ENCODE measurements at places on chromosomes 16 and 17.

- peak; percentile 68 for DNase-seq
These were observed 2.6 kb downstream of the SHBG start for GRCh38 chr17:7632492-7632894.

DNA sequence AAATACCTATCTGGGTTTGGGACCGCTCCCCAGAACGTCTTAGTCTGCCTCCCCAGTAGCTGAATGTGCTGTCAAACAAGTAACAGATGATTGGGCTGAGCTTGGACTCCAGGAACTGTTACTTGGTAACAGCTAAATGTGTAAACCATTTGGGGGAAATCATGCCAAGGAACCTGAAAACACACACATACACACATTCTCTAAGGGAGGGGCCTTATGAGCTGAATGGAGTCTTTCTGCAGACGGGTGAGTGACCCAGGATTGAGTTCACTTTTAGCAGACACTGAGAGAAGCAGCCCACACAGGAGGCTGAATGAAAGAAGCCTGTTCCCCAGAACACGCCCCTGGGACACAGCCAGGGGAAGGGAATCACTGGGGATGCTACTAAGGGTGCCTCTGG lies 1.6 kb downstream of the ACLY start:
- DNase-seq, result no peak

- no peak for DNase-seq
These were observed 12.3 kb upstream of the MYCBPAP start for GRCh38 chr17:50495918-50496317.

- no peak for DNase-seq
These were observed 54.9 kb upstream of the TOB1 start for GRCh38 chr17:50920891-50921586.

DNA sequence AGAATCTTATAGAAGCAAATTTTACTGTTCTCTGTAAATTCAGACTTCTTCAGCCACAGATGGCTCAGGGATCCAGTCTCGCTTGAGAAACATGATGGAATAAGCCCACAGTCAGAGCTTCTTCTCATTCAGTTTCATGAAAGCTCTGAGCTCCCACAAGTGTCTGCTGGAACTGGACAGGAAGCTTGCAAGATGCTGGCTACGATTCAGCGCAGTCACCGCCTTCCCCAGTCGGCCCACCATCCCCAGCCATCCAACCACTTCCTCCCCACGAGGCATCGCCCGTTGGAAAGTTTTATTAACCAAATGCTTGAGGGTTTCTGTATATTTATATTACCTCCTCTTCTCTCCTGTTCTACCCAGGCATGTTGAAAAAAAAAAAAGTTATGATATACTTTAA lies 171.7 kb downstream of the ZFHX3 start:
- DNase-seq, result no peak

DNA sequence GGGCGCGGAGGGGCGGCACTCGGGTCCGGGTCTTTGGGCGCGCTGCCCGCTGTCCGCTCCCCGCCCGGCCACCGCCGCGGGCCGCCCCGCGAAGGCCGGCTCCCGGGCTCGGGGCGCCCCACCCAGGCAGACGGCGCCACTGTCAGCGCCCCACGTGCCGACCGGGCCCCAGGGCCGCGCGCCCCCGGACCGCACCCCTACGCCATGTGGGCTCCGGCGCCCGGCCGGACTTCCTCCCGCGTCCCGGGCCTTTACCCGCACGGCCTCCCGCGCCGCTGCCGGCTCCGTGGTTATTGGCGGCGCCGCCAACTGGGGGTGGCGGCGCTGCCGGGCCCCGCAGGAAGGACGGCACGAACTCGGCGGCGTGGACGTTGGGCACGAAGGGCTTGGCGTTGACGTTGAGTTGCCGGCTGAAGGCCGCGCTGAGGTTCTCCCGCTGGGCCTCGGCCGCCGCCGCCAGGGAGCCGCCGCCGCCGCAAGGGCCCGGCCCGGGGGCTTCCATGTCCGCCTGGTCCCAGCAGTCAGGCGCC lies 577 bp downstream of the GSPT1 start:
- peak; percentile 17 for DNase-seq

GRCh38 chr16:84396537-84397008 lies 28.2 kb downstream of the ATP2C2 start:
- no peak for DNase-seq

GRCh38 chr17:18206962-18207361 lies 18.5 kb upstream of the LLGL1 start:
- DNase-seq, result no peak

- no peak for DNase-seq
These were observed 862 bp downstream of the DCAKD start for GRCh38 chr17:45050481-45051059.

DNA sequence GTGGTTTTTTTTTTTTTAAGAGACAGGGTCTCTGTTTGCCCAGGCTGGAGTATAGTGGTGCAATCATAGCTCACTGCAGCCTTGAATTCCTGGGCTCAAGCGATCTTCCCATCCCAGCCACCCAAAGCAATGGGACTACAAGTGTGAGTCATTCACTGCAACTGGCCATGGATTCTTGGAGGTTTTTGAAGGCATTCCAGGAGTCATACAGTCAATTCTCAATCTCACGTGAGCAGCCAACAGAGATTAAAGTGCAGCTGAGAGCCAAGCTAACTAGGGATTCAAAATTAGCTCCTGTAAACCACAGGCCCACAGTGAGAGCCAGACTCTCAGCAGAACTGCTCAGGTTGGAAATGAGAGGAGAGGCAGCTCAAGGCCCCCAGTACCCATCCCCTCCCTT lies 30.2 kb downstream of the XPO6 start:
- no peak for DNase-seq

GRCh38 chr17:45740553-45741330 lies 43.4 kb upstream of the CRHR1 start:
- DNase-seq, result peak; percentile 74

- DNase-seq, result no peak
These were observed 762 bp upstream of the RBL2 start for GRCh38 chr16:53433509-53433908.

DNA sequence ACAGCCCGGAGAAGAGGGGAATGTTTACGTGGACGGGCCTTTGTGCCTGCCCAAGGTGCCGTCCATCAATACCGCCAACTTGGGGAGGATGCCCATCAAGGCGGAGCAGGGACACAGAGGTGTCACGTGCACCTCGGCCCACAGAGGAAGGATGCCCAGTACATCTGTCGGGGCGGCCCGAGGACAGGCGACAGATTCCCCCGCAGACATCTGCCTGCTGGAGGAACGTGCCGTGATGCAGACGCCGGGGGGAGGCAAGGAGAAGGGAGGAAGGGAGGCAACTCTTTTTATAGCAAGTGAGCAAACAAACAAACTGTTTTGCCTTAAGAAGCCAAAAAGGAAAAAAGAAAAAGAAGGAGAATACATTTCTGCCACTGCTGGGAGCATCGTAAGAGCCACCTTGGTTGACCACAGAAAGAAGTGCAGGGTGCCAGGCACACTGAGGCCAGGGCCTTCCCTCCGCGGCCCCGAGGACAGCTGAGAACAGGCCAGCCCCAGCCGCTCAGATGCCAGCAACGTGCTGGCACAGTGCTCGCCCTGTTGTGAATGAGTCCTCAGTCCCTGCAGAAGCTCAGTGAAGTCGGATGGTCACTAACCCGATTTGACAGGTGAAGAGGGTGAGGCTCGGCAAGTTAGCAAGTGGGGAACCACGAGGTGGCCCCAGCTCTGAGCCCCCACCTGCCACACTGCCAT lies 146.4 kb downstream of the RBFOX3 start:
- no peak for DNase-seq

GRCh38 chr16:1531638-1531910 lies 1.9 kb upstream of the TMEM204 start:
- no peak for DNase-seq

GRCh38 chr17:69578385-69578936 lies 164.0 kb downstream of the MAP2K6 start:
- DNase-seq, result no peak

DNA sequence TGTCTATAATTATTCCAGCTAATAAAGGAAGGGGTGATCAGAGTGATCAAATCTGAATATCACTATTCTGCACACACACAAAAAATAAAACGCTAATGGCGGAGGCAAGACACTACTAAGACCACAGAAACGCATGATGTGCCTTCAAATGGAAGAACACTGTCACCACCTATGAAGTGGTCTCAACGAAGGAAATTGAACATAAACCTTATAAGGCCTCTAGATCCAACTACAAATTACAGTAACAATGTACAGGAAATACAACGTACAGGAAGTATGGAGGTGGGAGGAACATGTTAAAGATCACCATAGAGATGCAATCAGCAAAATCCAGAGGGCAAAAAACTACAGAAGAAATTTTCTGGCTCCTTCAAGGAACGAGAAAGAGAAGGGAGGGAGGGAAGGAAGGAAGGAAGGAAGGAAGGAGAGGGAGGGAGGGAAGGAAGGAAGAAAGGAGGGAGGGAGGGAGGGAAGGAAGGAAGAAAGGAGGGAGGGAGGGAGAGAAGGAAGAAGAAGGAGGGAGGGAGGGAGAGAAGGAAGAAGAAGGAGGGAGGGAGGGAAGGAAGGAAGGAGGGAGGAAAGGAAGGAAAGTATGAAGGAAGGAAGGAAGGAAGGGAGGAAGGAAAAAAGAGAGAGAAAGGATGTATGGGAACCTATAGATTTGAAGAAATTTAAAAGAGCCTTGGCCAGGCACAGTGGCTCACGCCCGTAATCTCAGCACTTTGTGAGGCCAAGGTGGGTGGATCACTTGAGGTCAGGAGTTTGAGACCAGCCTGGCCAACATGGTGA lies 3.1 kb upstream of the SGCA start:
- DNase-seq, result no peak

- no peak for DNase-seq
These were observed 1.6 kb upstream of the N4BP1 start for GRCh38 chr16:48611329-48612137.

DNA sequence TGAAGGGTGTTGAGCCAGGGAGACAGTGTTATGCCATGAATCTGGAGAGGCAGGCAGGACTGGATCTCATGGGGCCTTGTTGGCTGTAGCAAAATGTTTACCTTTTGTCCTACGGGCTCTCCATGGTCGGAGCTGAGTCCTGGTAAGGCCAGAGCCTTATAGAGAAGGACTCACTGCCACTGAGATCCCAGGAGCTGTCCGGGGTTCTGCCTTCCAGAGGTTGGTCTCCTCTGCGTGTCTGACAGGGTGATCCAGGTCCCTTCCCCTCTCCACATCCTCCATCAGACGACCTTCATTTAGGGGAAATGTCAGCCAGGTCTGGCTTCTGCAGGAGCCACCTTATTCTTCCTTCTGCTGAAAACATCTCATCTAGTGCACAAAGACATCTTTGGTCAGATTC lies 285.2 kb upstream of the N4BP1 start:
- DNase-seq, result no peak

DNA sequence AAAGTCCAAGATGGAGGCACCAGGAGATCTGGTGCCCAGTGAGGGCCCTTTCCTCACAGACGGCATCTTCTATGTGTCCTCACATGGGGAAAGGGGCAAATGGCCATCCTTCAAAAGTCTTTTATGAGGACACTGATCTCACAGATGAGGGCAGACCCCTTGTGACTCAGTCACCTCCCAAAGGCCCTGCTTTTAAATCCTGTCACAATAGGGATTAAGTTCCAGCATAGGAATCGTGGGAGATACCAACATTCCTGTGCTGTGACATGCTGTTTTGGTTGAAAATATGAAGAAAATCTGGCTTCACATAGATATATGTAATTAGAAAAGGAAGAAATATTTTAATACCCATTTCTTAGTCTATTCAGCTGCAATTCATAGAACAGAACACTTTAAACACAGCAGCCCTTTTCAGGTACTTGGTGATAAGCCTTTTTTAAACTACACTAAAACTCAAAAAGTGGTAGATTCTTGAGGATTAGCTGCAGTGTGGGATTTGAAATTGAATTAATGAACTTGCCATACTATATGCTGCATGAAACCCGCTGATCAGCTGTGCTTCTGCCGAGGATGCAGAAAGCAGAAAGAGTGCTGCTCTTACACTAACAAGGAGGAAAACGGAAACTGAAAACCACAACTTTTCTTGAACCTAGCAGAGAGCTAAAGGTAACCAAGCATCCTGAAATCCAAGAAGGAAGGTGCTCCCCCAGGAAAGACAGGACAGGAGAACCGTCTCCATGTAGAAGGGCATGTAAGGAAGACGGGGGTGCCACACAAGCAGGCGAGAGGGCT lies 32.7 kb downstream of the VPS53 start:
- DNase-seq, result no peak

DNA sequence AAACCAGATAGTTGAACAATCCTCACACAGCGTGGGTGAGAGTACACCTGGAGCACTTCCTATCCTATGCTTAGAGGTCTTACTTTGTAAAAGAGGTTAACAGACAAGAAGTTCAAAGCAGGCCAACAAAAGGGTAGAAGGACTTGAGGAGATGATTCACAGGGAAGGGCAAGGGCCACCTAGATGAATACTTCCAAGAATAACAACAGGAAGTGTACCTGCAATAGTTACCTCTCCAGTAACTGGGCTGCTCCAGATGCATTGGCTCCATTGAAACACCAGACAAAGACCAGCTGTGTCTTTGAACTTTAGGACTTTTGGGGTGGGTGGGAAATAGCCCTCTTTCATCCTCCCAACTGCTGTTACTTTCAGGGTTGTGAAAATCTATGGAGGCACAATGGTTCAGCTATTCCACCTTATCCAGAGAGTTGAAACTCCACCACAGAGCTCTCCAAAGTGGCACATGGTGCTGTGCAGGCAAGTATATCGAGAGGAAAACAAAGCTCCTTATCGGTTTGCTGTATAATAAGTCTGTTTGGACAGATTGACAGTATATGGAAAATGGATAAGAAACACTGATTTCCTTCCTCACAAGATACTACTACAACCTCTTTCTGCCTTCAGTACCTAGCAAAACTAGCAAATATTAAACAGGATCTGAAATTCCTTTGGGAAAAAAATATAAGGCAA lies 22.7 kb downstream of the RNF43 start:
- DNase-seq, result no peak

- no peak for DNase-seq
These were observed 209.4 kb upstream of the CIBAR2 start for GRCh38 chr16:85321509-85322271.

DNA sequence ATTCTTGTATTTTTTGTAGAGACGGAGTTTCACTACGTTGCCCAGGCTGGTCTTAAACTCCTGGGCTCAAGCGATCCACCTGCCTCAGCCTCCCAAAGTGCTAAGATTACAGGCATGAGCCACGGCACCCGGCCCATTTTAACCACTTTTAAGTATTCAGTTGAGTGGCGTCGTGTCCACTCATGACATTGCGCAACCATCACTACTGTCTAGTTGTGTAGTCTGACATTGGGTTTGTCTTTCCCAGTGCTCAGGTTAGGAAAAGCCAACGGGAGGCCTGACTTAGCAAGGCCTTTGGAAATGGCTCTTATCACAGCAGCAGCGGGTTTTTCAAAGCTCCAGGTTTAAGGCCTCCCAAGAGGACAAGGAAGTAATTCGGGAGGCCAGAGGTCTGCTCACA lies 58.7 kb downstream of the LITAF start:
- no peak for DNase-seq

- peak; percentile 83 for DNase-seq
These were observed 11.2 kb downstream of the MRPL27 start for GRCh38 chr17:50361561-50362480.
